ENCODE measurements at places on chromosomes 7 and 10.

GRCh38 chr10:2049560-2049959, 312.2 kb upstream of the ADARB2 start:
- DNase-seq, result no peak

- no peak for DNase-seq
Measured at GRCh38 chr10:8315619-8316021, 261.1 kb downstream of the GATA3 start.

DNA sequence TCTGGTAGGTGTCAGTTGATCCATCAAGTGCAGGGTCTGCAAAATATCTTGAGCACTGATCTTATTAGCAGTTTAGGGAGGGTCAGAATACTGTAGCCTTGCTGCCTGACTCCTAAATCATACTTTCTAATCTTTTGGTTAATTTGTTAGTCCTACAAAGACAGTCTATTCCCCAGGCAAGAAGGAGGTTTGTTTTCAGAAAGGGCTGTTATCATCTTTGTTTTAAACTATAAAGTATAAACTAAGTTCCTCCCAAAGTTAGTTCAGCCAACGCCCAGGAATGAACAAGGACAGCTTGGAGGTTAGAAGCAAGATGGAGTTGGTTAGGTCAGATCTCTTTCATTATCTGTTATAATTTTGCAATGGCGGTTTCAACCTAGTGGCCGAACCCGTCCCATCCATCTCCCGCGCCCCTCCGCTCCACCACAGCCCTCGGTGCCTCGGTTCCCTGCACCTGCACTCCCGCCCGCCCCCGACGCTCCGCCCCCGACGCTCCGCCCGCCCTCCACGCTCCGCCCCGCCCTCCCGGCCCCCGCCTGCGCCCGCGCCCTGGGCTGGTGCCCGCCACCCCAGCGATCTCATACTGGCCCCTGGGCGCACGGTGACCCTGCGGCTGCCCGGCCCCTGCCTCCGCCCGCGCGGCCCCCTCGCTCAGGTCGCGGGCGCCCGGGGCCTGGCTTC, at the start of gene ADCK2:
Gene ADCK2, plus strand, starts transcription at position 564 of the 681 bp plus-strand sequence. CDS start 386 bp downstream, outside the sequence.
- DNase-seq, result peak; percentile 81

GRCh38 chr7:157980774-157981173, 606.8 kb downstream of the PTPRN2 start:
- DNase-seq, result no peak

DNA sequence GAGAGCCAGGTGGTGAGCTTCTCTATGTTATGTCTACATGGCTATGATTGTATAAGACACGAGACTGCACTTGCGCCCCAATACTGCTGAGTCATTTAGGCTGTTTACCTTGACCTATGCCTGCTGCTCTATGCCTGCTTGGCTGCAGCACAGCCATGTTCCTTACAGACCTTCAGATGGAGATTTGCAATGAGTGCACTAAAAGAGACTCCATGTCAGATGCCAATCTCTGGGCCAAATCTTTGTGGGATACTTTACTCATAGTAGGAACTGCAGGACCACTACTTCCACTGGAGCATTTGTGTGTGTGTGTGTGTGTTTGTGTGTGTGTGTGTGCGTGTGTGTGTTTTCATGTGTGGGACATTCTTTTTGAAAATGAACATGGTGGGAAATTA, 50.0 kb upstream of the KMT2E start:
- no peak for DNase-seq

DNA sequence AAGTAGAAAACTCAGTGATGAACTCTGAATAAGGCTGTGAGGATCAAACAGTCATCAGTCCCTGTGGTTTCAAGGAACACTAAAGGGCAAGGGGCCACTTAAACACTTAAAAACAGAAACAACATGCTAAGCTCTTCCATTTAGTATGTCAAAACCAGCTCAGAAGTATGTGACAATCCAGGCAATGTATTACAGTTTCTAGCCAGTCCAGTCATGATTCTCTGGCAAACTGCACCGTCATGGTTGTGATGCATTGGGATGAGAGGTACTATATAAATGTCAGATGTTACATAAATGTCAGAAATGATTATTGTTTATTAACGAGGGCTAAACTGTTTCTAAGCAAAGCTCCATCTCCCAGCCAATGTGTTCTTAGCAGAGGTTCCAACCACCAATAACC, 4.7 kb upstream of the CREB5 start:
- DNase-seq, result peak; percentile 34

DNA sequence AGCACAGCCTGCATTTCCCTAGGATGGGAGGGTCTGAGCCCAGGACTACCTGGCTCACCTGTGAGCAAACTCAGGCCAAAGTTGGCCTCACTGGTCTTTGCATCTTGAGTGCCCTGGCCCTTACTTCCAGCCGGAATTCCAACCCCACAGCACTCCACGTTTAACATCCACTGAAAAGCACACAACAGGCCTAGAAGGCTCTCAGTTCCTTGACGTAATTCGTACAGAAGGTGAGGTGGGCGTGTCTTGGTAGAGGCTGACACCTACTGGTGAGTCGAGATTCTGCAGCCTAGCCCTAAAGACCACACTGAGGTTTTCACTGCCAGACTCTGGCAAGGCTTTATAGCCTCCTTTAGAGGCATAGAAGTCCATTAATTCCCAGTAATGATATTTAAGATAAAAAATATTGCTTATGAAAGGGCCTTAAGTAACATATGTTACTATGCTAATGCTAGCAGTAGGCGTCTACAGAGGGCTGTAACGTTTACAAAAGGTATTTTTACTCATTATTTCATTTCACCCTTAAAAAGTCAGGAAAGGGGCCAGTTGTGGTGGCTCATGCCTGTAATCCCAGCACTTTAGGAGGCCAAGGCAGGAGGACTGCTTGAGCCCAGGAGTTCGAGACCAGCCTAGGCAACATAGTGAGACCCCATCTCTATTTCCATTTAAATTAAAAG, 95.8 kb downstream of the HIP1 start:
- peak; percentile 55 for DNase-seq

DNA sequence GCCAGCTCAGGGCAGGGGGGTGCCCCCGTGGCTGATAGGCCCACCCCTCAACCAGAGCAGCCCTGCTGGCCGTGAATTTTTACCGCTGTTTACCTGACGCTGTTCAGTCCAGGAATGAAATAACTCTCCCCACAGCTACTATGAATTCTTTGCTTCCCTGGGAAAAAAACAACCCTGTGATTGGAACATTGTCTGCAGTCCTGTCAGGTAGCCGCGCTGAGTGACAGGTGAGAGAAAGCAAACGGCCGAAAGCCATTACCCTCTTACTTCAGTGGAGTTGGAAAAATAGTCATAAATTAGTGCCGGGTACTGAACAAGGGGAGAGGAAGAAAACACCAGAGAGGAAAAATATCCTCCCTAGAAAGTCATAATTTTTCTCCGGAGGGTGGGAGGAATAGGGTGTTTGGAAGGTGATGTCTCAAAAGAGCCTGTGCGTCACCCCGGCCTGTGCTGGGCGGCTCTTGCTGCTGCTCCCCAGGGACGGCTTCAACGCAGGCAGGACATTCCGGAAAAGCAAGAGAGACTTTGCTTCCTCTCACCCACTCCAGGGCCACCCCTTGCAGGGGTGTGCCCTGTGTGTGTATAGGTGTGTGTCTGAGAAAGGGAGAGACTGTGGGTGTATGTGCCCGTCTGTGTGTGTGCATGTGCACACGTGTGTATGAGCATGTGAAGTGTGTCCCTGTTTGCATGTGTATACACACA, 69.0 kb downstream of the CDH23 start:
- no peak for DNase-seq

DNA sequence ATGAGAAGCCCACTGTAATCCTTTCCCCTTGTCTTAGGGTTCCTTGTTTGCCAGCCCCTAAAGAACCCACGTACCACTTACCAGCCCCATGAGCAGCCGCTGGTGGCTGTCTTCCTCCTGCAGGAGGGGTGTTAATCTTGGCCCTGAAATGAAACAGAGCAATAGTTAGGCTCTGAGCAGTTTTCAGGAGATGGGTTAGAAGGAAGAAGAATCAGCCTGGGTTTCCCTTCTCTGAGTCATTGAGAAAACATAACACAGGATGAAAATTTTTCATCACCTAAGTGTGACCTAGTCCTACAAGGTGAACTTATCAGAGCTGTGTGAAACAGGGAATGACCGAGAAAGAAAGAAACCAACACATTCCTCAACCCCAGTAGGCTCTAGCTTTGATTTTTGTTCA, 90.0 kb downstream of the GSAP start:
- DNase-seq, result peak; percentile 24

DNA sequence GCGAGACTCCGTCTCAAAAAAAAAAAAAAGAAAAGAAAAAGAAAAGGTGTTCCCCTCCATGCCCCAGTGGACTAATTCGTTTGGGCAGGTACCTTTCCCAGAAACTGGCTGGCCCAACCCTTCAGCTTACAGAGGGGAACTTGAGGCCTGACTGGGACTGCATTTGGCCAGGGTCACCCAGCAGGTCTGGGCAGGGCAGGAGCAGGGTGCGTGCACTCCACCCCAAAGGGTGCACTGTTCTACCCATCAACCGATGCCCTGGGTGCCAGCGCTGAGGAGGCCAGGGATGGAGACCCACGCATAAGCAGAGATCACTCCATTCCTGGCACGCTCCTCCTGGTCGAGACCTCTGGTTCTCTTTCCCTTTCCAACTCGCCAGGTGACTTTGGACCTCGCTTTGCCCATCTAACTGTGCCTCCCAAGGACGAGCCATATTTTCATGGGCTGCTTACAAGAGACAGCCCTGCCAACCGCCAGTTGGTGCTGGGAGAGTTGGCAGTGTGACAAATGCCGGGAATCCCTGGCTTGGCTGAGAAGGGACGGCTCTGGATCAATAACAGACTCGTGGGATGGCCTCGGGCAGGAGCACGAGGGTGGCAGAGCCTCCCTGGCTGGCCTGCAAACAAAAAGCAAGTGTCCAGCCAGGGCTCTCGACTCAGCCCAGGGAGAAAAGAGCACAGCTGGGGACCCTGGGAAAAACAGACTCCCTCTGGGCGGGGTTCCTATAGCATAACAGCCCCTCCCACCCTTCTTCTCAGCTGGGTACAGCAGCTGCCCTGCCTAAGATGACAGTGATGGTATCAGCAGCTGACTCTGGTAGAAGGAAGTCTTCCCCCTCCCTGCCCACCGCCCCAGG, 7.9 kb downstream of the HSPB1 start:
- DNase-seq, result no peak

GRCh38 chr7:50513166-50513871, 51.9 kb downstream of the DDC start:
- DNase-seq, result no peak

DNA sequence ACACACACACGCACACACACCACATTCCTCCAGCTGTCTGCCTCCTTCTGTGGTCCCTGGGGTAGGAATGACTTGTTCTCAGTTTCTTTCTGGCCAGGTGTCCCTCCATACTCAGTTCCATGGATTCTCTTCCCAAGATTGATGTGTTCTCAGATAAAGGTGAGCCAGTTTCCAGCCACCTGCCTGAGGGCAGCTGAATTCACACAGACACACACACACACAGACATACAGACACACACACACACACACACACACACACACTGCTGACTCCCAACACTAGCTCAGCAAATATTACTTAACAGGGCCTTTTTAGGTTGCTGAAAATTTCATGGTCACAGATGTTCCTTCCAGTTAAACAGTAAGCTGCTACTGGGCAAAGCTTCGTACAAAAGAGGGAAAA, 45.4 kb upstream of the GDF10 start:
- no peak for DNase-seq

DNA sequence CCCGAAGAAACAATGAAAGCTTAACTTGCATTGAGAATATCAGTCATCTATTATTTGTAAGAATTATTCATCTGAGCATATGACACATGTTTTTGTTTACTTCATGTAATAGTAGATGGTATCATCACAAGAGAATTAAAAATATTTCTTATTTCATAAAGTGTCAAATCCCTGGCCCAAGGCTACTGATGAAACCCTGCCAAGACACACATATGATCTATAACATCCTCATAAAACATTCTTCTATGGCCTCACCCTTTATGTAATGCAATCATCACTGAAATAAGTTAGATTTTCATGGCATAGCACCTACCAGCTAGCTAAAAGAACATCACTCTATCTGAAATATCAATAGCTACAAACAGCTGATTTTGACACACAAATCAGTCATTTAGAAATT, 385.6 kb upstream of the PHF14 start:
- DNase-seq, result no peak

DNA sequence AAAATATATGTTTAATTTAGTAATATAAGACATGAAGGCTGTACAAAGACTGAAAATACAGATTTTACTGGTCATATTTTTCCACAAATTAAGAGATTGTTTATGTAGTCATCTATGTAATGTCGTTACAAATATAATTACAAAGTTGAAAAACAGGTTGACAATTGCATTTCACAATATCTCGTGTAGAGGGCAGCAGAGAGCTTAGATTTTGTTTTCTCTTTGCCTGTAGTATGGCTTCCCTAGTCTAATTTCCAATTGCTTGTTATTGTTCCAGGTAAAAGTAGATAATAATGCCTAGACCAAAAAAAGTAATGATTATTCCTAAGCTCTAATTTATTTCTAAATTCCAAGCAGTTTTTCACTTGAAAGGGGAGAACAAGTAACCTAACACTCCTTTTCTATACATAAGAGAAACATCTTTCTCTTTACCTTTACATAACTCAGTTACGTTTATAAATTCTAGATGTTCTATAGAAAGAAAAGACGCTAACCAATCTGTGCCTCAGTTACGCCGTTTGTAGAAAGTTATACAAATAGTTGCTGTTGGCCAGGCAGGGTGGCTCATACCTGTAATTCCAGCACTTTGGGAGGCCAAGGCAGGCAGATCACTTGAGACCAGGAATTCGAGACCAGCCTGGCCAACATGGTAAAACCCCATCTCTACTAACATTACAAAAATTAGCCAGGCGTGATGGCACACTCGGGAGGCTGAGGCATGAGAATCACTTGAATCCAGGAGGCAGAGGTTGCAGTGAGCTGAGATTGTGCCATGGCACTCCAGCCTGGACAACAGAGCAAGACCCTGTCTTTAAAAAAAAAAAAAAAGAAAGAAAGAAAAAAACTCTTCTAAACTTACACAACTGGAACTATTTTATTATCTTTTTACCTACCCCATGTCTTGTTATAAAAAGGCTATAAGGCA, 30.0 kb downstream of the NET1 start:
- DNase-seq, result peak; percentile 14

DNA sequence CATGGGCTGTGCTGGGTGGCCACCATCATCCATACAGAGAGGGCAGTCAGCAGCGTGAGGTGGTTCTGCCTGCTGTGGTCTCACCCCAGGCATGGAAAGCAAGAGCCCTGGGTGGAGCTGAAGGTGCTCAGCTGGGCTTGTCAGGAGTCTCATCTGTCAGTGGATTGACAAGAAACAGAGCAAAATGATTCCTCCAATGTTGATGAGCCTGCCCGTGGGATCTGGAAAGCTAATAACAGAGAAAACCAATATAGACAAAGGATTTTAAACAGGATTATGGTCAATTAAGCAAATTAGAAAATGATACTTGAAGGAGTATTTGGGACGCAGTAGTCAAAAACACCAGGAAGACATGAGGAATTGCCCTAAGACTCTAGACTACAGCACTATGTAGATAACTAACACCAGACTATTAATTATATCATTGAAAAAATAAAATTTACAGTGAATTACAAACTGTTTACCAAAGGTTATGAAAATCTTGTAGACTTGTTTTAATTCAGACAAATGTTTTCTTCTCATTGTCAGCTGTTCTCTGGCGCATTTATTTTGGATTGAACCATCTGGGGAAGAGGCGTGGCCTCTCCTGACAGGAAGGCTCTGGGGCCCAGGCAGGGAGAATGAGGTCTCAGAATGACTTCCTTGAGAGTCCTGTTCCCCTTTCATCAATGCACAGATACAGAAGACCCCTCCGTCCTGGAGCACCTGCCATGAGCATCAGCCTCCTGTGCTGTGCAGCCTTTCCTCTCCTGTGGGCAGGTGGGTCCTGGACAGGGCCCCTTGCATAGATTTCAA, 211.2 kb upstream of the PRSS58 start:
- DNase-seq, result no peak
